ENCODE measurements at places on chromosomes 4 and X.

DNA sequence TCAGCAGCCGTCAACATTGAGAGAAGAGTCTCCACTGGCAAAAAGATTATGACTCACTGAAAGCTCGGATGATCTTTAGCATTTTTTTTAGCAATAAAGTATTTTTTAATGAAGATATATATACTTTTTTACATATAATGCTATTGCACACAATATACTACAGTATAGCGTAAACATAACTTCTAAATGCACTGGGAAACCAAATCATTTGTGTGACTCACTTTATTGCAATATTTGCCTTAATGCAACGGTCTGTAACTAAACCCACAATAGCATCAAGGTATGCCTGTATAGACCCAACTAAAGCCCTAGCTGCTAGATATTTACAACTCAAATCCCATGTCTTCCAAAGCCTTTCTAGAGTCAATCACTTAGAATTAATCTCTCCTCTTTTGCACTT lies 52.3 kb upstream of the EDNRA start:
- no peak for DNase-seq

DNA sequence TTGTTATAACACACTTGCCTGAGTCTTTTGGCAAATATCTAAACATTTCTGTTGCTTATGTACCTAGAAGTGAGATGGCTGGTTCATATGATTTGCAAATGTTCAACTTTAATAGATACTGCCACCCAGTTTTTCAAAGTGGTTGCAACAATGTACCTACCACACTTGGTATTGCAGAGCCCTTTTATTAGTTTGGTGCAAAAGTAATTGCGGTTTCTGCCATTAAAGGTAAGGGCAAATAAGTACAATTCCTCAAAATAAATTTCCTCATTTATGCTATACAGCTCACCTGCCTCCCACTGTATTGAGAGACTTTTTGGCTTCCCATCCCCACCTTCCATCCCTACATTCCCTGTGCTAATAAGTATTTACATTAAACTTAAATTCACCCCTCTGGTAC lies 47.7 kb upstream of the COL25A1 start:
- DNase-seq = no peak

GRCh38 chrX:11445540-11445939 lies 152.3 kb downstream of the AMELX start:
- DNase-seq = no peak

DNA sequence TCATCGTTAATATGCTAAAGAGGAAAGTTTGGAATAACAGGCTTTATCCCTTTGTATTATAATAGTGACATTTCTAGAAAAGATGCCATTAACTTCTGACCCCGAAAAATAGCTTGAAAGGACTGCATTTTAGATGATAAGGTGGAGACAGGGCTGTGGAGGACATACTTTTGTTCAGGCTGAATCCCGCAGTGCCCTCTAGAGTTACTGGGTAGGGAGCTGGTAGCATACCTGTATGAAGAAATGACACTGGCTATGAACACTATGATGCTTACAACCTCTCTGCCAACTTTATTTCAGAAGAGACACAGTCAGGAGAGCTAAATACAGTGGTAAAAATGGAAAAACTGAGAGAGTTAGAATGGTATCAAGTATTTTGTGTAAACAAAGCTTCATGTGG lies 8.1 kb downstream of the IL1RAPL1 start:
- DNase-seq = no peak

DNA sequence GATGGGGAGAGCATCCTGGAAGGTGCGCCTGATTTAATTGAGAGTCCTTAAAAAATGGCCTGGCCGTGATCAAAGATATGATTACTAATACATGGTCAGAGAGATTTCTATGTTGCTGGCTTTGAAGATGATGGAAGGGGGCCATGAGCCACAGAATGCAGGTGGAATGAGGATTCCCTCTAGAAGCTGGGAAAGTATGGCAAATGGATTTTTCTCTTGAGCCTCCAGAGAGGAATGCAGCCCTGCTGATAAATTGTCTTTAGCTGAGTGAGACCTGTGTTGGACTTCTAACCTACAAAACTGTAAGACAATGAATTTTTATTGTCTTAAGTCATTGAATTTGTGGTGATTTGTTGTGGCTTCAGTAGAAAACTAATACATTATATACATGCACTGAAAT lies 7.7 kb downstream of the NUDT9 start:
- DNase-seq = no peak

- DNase-seq = no peak
Observed at GRCh38 chr4:24190761-24191695, 301.2 kb upstream of the PPARGC1A start.

DNA sequence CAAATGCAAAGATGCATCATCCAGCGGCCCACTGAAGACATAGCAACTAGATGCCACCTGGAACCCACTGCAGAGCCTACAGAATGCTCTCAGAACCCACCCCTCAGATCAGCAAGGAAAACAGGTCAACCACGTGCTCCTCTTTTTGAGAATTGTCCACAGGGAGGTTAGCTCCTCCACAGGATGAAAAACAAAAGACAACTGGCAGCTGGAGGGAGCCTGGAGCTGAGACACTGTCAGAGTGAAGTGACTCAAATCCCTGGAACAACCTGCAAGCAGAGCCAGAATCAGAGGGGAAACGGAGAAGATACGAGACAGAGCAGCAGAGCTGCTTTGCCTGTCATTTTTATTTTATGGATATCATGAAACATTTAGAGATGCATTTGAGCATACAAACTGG lies 277.6 kb downstream of the GASK1B start:
- no peak for DNase-seq

- no peak for DNase-seq
Observed at GRCh38 chr4:139562067-139562684, 6.2 kb upstream of the SETD7 start.

- DNase-seq = no peak
Observed at GRCh38 chr4:99300934-99301333, 10.1 kb upstream of the ADH1A start.

DNA sequence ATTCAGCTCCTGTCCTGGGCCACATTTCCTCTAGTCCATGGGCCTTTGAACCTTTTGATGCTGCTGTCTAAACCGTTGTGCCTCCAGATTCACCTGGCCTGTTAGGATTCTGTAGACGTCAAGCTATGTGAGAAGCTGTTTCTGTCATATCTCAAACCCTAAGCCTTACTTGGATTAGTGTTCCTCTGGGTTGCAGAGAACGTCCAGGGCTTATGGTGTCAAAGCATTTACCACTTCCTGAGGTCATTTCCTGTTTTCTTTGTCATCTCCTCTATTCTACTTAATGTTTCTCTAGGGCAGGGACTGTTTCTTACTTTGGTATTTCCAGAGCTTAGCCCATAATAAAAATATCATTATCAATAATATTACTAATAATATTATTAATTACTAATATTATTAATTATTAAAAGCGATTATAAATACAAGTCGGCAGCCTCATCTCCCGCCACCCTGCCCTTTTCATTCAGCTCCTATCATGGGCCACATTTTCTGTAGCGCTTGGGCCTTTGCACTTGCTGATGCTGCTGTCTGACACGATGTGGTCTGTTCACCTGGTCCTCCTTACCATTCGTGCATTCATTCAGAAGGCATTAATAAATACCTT lies 19.1 kb downstream of the PRIMPOL start:
- DNase-seq = no peak

DNA sequence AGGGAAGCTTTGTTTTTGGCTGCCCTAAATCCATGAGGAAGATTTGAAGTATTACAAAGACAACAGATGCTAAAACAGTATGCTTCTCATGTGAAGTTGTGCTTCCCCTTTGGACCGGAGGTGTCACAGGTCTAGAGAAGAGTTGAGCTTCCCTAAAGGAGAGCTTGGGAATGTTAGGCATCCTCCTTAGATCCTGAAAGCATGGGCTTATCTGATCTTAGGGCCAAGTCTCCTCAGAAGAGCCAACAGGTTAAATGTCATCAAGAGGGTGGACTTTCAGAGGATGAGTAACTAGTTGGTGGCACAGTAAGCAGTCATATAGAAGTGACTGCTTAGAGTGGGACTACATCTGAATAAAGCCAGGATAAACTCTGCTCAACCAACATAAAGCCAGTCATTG lies 205.4 kb downstream of the RPA4 start:
- no peak for DNase-seq

GRCh38 chr4:7351014-7351413 lies 83.7 kb downstream of the PSAPL1 start:
- no peak for DNase-seq

DNA sequence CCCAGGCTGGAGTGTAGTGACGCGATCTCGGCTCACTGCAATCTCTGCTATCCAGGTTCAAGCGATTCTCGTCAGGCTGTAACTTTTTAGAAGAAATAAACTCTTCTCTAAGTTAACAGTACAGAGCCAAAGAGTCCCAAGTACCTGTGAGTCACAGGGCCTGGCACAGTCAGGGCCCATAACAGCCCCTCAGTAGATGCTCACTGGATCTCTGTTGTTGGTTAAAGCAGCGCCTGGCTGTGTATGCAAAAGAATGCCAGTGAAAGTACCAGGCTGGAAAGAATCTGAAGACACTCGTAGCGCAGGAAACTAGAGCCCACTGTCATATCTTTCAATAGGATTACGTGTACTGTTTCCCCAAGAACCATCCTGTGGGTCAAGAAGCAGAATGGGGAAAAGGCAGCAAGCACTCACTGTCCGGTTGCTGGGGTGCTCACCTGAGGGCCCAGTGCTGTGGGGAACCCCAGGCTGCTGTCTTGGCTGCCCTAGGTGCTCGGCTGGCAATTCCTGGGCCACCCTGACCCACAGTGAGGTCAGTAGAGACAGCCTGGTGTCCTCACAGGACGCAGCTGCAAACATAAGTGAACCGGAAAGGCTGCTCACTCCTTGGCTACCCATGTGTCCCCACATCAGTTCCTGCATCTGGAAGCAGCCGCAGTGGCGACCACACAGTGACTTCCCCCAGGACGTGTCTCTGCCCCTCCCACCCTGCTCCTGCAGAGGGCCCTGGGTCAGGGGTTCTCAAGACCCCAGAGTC lies 3.1 kb upstream of the SLBP start:
- DNase-seq = no peak

- DNase-seq = no peak
Observed at GRCh38 chrX:11934089-11934488, 176.1 kb downstream of the MSL3 start.

DNA sequence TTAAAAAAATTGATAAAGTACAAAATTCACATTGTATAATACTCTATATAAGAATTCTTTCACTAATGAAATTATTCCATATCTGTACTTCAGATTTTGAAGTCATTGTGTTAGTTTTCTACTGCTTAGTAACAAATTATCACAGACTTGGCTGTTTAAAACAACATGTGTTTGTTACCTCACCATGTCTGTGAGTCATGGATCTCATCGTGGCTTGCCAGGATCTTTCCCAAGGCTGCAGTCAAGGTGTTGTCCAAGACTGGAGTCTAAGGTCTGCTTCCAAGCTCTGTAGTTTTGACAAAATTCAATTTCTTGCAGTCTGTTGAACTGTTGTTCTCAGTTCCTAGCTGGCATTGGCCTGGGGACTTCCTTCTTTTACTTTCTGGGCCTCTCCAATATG lies 1286.9 kb downstream of the ADGRL3 start:
- DNase-seq = no peak

DNA sequence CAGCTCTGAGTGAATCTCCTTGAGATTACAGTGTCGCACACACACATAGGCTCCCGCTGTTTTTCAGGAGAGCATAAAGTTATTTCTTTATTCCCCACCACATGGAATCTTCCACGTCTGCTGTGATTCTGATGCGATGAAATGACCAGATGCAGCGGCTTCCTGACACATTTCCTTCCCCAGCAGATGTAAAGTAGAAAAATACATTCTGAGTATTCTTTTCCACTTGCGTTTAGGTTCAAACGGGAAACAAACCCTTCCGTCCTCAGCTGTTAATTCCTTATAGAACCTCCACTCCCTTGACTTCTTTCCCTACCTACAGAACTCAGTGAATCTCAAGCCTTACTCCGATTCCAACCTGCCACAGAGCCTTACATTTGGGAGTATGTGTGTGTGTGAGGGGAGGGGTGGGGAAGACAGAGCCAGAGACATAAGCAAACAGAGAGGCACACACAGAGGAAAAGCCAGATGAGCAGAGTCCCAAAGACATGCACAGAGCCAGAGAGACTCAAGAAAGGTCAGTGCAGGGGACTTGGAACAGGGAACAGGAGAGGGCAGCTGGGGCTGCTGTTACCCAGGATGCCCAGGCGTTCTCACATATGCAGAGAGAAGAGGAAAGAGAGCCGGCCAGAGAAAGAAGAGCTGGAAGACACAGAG lies 47.3 kb downstream of the SETD7 start:
- no peak for DNase-seq

GRCh38 chr4:163447481-163447880 lies 26.1 kb downstream of the TKTL2 start:
- DNase-seq = no peak

DNA sequence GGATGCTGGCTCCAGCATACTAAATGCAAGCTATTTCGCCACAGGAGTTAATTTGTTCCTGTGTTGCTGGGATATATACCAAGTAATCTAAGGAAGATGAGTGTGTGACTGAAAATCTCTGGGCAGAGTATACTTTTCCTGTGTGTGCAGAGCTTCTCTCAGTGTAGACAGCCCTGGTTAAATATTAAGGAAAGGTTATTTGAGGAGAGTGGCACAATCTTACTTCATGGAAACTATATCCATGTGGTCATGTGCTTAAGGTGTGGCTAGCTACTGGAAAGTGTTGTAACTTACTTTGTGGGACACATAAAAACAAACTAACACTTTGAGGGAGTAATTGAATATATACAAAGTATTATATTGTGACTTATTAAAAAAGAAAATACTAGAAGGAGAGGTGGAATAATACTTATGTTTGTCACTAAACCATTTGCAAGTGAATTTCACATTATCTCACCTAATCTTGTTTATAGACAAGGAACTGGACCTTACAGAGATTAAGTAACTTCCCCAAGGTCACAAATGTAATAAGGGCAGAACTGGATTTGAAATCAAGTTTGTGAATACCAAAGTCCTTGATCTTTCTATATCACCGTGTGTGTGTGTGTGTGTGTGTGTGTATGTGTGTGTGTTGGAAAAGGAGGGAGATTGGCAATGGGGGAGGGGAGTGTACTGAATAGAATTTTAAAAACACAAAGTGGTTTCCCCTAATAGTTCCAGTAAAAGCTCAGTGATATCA lies 408.2 kb upstream of the NR3C2 start:
- no peak for DNase-seq

DNA sequence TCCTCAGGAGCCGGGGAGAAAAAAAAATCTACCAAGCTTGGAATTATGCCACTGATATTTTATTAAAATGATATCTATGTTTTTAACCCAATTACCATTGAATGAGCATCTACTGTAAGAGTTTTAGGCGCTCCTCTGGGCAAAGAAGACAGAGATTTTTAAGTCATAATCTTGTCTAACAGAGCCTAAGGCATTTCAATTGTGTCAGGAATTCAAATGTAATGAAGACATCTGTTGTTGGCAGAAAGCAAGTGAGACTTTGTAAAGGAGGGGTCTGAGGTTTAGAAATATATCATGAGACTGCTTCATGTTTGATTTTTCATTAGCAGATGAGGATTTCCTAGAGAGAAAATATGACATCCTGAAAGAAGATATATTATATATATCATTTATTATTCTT lies 1158.1 kb downstream of the FSTL5 start:
- no peak for DNase-seq

DNA sequence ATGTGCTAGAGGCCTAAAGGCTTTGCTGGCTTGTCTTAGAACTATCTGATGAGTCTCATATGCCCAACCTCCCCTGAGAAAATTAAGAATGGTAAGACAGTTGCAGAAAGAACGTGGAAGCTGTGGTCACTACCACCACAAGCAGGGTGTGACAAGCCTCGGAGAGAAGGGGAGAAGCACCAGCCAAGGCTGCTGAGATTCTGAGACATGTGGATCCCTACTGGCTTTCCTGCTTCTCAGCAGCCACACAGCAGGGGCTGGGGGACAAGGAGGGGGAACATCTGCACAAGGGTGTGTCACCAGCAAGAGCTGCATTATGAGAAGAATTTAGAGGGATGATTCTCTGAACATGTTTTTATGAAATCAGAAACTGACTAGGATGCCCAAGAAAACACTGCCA lies 19.4 kb downstream of the TAPT1 start:
- DNase-seq = no peak
